NCI-H2081 (cell line): ENCODE measurements at places on chromosomes 2 and 18.

DNA sequence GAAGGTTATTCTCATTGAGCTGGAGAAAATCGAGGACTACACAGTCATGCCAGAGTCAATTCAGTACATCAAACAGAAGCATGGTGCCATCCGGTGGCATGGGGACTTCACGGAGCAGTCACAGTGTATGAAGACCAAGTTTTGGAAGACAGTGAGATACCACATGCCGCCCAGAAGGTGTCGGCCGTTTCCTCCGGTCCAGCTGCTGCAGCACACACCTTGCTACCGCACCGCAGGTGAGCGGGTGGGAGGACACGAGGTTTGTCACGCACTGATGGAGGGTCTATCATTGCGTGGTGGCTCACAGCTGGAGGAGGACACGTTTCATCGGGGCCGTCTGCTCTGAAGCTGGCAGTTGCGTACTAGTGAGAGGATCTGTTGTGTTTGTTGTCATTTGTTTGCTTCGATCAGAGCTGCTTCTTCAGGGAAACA is 48.2 kb downstream of the IL1RL2 start:
- DNase-seq, result no peak

- no peak for DNase-seq
Observed at GRCh38 chr2:19349911-19350677, 8.3 kb downstream of the OSR1 start.

DNA sequence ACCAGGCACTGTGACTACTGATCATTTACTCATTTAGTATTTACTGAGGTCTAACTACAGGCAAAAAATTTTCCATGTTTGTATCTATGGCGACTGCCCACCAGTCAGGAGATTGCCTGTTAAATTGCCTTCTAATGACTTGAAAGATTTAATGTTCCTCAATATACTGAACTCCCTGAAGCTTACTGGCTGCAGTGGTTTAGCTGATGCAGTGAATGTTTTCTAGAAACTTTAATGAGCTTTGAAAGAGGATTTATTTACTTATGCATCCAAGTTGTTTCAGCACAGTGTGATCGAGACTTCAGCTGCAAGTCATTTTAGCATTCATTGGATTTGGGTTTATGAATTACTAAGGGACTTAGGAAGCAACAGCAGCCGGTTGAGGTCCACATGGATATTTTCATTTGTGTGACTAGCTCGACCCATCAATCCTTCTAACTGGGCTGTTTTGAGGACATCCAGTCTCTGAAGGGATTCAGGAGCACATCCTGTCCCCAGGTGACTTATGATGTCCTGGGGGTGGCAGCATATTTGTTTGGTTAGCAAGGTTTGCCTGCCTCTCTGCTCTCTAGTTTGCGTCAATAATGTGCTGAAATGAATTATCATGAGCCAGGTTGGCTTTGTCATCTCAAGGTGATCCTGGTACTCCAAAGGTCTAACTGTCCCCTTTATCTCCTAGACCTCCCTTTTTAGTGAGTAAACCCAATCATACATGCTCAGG is 26.8 kb downstream of the ACMSD start:
- DNase-seq, result no peak

- DNase-seq, result no peak
Observed at GRCh38 chr2:86241611-86242010, 42.4 kb downstream of the MRPL35 start.

- no peak for DNase-seq
Observed at GRCh38 chr2:164773635-164774034, 68.0 kb downstream of the COBLL1 start.

GRCh38 chr2:109173311-109174171 is 44.5 kb downstream of the SH3RF3 start:
- peak; percentile 47 for DNase-seq

GRCh38 chr18:63249771-63250170 is 69.8 kb downstream of the BCL2 start:
- DNase-seq, result no peak

- no peak for DNase-seq
Observed at GRCh38 chr2:231063347-231063746, 6.7 kb downstream of the PSMD1 start.

DNA sequence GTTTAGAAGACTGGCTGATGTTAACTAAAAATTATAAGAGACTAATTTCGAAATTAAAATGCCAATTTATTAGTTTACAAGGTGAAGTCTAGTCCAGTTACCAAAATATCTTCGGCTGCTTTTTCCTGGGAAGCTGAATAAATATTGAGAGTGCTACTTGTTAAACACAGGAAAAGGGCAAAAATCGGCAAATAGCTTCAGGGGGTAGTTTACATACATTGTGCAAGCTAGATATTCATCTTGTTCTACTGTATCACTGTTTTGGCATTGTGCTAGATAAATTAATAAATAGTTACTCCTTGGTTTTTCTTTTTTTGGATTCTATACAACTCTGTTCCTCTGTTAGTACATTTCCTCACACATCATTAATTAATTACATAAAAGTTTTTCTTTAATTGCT is 29.3 kb downstream of the NHEJ1 start:
- DNase-seq, result no peak

- no peak for DNase-seq
Observed at GRCh38 chr18:27467073-27467472, 282.0 kb upstream of the CHST9 start.

DNA sequence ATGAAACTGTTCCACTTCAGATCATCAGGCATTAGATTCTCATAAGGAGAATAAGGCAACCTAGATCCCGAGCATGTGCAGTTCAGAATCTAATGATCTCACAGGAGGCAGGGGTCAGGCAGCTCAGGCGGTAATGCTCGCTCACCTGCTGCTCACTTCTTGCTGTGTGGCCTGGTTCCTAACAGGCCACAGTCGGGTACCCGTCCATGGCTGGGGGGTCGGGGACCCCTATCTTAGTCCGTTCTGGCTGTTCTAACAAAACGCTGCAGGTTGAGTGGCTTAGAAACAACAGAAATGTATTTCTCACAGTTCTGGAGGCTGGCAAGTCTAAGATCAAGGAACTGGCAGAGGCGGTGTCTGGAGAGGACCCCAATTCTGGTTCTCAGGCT is 79.2 kb downstream of the ASB1 start:
- no peak for DNase-seq

- no peak for DNase-seq
Observed at GRCh38 chr2:157800838-157801495, 75.2 kb downstream of the ACVR1 start.

DNA sequence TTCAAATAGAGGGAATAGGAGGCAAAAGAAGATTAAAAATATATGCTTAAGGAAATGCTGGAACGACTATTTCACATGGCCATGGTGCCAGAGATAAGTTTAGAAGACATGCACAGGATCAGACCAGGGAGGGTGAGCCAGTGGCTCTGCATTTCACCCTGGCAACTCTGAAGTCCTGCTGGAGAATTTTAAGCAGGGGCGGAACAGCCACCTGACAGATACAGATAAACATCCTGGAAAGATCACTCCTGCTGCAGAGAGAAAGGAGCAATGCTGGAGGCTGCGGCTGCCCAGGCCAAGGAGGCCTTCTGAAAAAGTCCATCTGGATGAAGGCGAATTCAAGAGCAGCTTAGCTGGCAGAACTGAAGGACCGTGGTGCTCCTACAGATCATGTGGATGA is 755.9 kb downstream of the RNF144A start:
- DNase-seq, result no peak

- no peak for DNase-seq
Observed at GRCh38 chr2:69547984-69548715, 95.4 kb downstream of the AAK1 start.

DNA sequence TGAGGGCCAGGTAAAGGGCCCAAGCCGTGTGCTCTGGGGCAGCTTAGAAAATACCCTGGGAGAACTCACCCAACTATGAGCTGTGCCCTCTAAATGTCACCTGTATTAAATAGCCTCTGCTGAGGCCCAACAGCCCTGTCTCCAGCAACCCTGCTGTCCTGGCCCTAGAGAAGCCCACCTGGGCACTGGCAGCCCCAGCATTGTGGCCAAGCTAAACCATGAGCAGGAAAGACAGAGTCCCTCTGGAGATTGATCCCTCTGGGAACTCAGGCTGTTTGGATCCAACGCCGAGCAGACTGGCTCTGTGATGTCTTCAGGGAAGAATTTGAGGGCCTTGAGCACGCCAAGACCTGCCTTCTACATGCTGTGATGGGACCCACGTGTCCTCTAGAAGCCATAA is 126.5 kb downstream of the TTC32 start:
- DNase-seq, result no peak
